Suppressor macrophage treated with lipopolysaccharide for 1 hour (primary cell): ENCODE measurements at places on chromosomes 3 and 15.

- peak; percentile 80 for DNase-seq
Observed at GRCh38 chr3:48662753-48663488, at the start of gene CELSR3. CELSR3 (minus strand) TSS chr3:48662886; CDS start chr3:48662634, 252 bp downstream.

- DNase-seq: no peak
Observed at GRCh38 chr3:7667774-7668173, 806.9 kb downstream of the GRM7 start.

DNA sequence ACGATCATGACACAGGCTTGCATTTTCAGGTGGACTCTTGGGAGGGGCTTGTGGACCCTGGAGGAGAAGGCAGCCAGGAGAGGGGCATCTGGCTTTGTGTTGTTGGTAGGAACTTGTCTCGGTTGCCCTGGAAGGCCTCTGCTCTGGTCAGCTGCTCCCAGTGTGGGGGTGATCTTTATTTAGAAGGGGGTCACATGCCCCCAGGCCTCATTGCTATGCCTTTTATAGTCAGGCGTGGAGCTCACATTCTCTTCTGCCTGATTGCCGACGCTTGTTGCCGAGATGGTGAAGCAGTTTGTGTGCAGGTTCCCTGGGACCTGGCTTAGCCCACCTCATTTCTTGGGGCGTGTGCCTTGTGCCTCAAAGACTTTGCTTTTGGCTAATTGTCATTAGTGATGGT, 66.6 kb downstream of the IGF1R start:
- DNase-seq: no peak

- no peak for DNase-seq
Observed at GRCh38 chr3:97636465-97636864, 128.1 kb upstream of the ARL6 start.

DNA sequence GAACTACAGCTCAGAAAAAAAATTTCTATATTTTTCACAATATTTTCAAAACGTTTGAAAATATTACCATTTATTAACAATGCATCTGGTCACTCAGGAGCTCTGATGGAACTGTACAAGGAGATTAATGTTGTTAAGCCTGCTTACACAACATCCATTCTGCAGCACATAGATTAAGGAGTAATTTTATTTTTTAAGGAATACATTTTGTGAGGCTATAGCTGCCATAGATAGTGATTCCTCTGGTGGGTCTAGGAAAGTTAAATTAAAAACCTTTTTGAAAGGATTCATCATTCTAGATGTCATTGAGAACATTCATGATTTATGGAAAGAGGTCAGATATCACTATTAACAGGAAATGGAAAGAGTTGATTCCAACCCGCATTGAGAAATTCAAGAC, 196.9 kb downstream of the C3orf38 start:
- DNase-seq: no peak

DNA sequence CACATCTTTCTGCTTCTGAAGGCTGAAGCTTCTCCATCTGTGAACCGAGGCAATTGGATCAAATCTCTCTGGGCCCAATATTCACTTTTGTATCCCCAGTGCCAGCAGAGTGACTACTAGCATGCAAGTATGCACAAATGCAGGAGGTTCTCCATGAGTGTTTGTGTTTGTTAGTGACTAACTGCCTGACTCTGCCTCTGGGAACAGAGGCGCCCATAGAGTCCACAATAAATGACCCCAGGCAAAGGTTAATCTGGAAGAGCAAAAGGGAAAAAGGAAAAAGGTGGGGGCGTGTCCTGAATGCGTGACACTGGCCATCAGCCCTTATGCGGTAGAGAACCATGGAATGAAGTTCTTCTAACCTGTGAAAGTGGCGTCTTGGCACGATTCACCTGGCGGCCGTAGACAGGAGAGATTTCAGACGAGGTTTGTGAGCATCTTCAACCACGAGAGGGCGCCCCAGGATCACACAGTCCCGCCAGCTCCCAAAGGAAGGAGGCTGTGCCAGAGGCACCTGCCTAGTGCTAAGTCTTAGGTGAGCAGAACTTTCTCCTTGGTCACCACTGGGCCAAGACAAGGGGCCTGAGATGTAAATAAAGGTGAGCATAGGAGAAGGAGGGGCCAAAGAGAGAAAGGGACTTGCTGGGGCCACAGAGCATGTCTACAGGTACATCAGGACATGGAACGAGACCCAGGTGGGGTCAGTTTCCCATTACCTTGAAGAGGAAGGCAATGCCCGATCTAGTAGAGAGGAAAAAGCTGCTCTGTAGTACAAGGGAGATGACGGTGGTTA, 44.2 kb downstream of the RBPMS2 start:
- peak; percentile 76 for DNase-seq

DNA sequence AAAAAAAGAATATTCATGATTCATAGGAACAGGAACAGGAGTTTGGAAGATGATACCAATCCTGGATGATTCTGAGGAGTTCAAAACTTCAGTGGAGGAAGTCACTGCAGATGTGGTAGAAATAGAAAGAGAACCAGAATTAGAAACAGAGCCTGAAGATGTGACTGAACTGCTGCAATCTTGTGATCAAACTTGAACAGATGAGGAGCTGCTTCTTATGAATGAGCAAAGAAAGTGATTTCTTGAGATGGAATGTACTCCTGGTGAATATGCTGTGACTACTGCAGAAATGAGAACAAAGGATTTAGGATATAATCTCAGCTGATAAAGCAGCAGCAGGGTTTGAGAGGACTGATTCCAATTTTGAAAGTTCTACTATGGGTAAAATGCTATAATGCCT, 72.7 kb downstream of the GSK3B start:
- DNase-seq: peak; percentile 5

DNA sequence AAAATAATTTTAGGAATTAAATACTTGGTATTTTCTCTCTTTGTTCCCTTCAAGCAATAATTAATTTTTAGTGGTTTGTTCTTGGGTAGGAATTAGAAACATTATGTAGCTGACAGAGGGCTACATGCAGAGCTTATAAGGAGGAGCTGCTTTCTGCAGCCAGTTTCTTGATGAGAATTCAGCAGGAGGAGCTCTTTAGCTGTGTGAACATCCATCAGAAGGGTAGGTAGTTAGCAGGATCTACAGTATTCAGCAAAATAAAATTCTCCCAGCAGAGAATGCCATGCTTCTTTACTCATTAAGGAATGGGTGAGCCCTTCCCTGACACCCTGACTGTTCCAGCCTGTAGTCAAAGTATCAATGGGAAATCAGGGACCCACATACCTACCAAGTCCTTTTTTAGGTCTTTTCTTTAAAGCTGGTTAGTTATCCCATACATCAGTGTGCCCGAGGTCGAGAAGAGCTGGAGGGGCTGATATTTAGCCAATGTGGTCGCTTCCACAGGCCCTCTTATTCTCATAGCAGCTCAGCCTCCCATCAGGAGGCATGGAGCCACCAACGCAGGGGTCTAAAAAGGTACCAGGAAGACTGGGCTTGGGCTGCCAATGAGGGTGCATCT, 54.0 kb downstream of the KCNAB1 start:
- DNase-seq: peak; percentile 19

- no peak for DNase-seq
Observed at GRCh38 chr3:187252311-187252710, 39.2 kb downstream of the MASP1 start.

- DNase-seq: peak; percentile 74
Observed at GRCh38 chr3:138842483-138843188, 7.9 kb upstream of the PIK3CB start.

GRCh38 chr3:161744366-161744765, 247.8 kb downstream of the OTOL1 start:
- no peak for DNase-seq

DNA sequence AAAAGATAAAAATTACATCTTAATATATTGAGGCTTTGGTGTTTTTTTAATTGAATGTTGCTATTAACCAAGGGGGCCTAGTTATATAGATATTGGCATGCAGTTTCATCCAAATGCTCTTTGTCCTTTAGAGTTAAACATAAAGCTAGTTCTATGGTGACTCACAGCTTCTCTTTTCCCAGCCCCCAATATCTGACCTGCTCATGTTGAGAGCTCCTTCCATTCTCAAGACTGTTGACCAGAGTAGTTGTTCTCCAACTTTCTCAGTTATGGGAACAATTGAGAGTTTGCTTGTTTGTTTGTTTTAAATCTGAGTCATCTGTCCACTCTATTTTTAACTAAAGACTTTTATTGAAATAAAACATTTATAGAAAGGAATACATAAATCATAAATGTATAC, 15.8 kb upstream of the RARB start:
- no peak for DNase-seq

GRCh38 chr3:194781617-194782016, 95.9 kb downstream of the FAM43A start:
- DNase-seq: no peak

- DNase-seq: no peak
Observed at GRCh38 chr3:132047209-132047608, 12.4 kb upstream of the CPNE4 start.

- peak; percentile 41 for DNase-seq
Observed at GRCh38 chr3:183377307-183377959, 51.0 kb downstream of the MCF2L2 start.

- no peak for DNase-seq
Observed at GRCh38 chr15:57624730-57625129, 33.0 kb downstream of the MYZAP start.
